Neural cell (in vitro differentiated cells): ENCODE measurements at places on chromosomes 3 and 15. TPM values are rescaled to one million over a fixed set of nuclear protein-coding genes. Genes with fewer than 3 reads are reported as not detected.

IQCH gene
- polyA plus RNA-seq, result 2.8 and 8.4 TPM in 2 replicates

TM4SF4 gene
- 0.30 TPM in 1 of 2 replicates, not detected in the other for polyA plus RNA-seq

LRRC34 gene
- polyA plus RNA-seq, result 1.1 TPM in 1 of 2 replicates, not detected in the other

ATXN7 gene
- polyA plus RNA-seq, result 6.7 and 8.2 TPM in 2 replicates

SLC12A1 gene
- 0.54 and 0.67 TPM in 2 replicates for polyA plus RNA-seq

SLC15A2 gene
- 1.6 TPM in 2 replicates for polyA plus RNA-seq

ZPLD1 gene
- polyA plus RNA-seq, result 0.50 TPM in 1 of 2 replicates, not detected in the other

AMIGO3 gene
- polyA plus RNA-seq, result 4.0 and 8.0 TPM in 2 replicates

BTD gene
- polyA plus RNA-seq, result 4.6 TPM in 2 replicates

BTLA gene
- polyA plus RNA-seq, result not detected in 2 replicates

SKOR1 gene
- polyA plus RNA-seq, result 0.81 and 0.94 TPM in 2 replicates

PLSCR5 gene
- 0.37 TPM in 1 of 2 replicates, not detected in the other for polyA plus RNA-seq

ANKRD34C gene
- not detected in 2 replicates for polyA plus RNA-seq

ISLR gene
- polyA plus RNA-seq, result not detected in 2 replicates

PRSS50 gene
- not detected in 2 replicates for polyA plus RNA-seq

CSPG5 gene
- 67.1 and 78.8 TPM in 2 replicates for polyA plus RNA-seq

PFKFB4 gene
- 29.4 and 32.4 TPM in 2 replicates for polyA plus RNA-seq

LRRC3B gene
- polyA plus RNA-seq, result 49.9 and 56.4 TPM in 2 replicates

ERICH6 gene
- 0.32 TPM in 1 of 2 replicates, not detected in the other for polyA plus RNA-seq

PLA2G4E gene
- polyA plus RNA-seq, result not detected in 2 replicates

CLDN11 gene
- 0.98 TPM in 1 of 2 replicates, not detected in the other for polyA plus RNA-seq

TMEM212 gene
- not detected in 2 replicates for polyA plus RNA-seq

CAPN3 gene
- polyA plus RNA-seq, result 1.5 TPM in 1 of 2 replicates, not detected in the other

CD200 gene
- polyA plus RNA-seq, result 174 and 178 TPM in 2 replicates

ARL6IP5 gene
- polyA plus RNA-seq, result 91.2 and 108 TPM in 2 replicates

AMT gene
- polyA plus RNA-seq, result 5.0 and 6.1 TPM in 2 replicates

FETUB gene
- polyA plus RNA-seq, result not detected in 2 replicates

KLF15 gene
- polyA plus RNA-seq, result 0.46 TPM in 1 of 2 replicates, not detected in the other

GJD2 gene
- 3.2 and 4.6 TPM in 2 replicates for polyA plus RNA-seq

CD96 gene
- polyA plus RNA-seq, result not detected in 2 replicates
